ENCODE measurements at places on chromosomes 2 and 18.

DNA sequence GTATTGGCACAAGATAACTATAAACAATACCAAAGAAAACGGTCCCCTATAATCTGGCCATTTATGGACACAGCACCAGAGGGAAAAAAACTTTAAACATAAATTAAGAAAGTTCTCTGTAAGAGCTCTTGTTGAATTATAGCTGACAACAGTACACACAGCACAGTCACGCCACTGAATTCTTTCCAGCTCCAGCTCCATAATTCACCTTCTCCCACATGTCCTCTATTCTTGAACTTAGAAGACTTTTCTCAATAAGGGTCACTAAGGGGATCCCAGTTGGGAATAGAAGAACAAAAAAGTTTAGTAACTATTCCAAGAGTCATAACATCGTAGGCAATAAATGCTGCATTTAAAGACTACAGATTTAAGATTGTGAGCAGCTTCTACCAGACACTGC is 124.6 kb upstream of the CYP1B1 start:
- no peak for DNase-seq

- no peak for DNase-seq
Measured at GRCh38 chr2:43542285-43542933, 53.4 kb downstream of the THADA start.

DNA sequence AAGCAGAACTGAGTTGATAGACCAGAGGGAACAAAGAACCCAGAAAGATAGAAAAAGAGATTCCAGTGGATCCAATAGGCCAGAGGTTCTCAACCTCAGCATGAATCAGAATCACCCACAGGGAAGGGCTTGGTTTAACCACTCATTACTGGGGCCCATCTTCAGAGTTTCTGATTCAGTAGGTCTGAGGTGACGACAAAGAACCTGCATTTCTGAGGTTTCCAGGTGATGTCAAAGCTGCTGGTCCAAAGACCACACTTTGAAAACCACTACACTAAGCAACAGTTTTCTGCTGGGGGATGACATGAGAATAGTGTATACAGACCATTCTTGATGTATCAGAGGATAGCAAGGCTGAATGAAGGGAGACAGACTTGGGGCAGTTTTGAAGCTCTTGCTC is 296.9 kb upstream of the STON1 start:
- DNase-seq = no peak

DNA sequence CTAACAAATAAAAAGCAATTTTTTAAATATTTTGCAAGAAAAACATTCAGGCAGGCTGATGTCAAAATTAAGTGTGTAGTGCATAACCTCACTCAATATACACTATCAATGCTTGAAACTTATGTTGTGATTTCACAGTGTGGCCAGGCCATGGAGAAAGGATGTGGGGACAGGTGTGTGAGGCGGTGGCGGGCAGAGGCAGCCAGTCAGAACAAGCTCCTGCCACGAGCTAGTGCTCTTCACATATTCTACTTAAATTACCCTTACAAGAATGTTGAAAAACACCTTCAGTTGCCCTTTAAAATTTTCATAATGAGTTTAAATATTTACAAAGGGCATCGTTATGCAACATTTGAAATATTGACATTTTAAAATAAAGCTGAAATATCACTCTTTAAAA is 43.2 kb downstream of the CYB5A start:
- no peak for DNase-seq
